ENCODE measurements at places on chromosomes 2 and 18.

GRCh38 chr2:46094689-46095088 lies 202.5 kb upstream of the EPAS1 start:
- DNase-seq: no peak

- no peak for DNase-seq
Observed at GRCh38 chr2:20543469-20544152, 96.7 kb downstream of the RHOB start.

DNA sequence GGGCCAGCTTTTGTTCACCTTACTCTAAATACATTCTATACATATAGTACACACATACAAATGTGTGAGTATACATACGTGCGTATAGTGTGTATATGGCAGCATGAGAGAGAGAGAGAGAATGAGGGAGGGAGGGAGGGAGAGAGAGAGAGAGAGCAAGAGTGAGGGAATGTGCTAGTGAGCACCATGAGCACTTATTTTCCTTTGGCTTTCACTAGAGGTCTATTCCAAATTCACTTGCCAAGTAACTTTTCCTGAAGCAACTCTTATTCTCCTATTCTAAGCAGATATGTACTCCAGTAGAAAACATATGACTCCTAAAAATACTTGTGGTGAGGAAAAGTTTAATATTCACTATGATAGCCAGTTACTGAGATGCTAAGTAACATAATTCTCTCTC lies 85.7 kb downstream of the COBLL1 start:
- no peak for DNase-seq

GRCh38 chr2:10169581-10169980 lies 47.0 kb downstream of the RRM2 start:
- DNase-seq: no peak

- DNase-seq: no peak
Observed at GRCh38 chr18:13388586-13389490, 170.3 kb downstream of the LDLRAD4 start.

GRCh38 chr2:18855027-18855426 lies 265.7 kb upstream of the NT5C1B start:
- no peak for DNase-seq

DNA sequence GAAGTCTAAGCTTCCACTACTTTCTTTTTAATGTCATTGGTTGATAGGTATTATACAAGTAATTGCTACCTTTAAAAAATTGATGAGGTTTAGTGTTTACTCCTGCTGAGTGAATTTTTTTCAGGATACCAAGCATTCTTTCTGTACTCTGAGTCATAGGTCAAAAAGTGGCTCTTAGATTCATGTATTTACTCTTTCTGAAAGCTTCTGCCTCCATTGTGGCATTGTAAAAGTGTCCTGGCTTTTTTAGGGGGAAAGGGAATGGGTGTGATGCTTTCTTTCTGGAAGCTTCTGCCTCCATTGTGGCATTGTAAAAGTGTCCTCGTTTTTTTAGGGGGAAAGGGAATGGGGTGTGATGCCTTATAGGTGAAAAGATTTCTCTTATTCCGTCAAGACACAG lies 286.5 kb downstream of the LPIN1 start:
- DNase-seq: no peak

- no peak for DNase-seq
Observed at GRCh38 chr2:170481201-170481600, 233.9 kb upstream of the SP5 start.

All from NB4 (cell line).